Amygdala (tissue), 56 donors: ENCODE measurements at places on chromosomes 16 and 17.

DNA sequence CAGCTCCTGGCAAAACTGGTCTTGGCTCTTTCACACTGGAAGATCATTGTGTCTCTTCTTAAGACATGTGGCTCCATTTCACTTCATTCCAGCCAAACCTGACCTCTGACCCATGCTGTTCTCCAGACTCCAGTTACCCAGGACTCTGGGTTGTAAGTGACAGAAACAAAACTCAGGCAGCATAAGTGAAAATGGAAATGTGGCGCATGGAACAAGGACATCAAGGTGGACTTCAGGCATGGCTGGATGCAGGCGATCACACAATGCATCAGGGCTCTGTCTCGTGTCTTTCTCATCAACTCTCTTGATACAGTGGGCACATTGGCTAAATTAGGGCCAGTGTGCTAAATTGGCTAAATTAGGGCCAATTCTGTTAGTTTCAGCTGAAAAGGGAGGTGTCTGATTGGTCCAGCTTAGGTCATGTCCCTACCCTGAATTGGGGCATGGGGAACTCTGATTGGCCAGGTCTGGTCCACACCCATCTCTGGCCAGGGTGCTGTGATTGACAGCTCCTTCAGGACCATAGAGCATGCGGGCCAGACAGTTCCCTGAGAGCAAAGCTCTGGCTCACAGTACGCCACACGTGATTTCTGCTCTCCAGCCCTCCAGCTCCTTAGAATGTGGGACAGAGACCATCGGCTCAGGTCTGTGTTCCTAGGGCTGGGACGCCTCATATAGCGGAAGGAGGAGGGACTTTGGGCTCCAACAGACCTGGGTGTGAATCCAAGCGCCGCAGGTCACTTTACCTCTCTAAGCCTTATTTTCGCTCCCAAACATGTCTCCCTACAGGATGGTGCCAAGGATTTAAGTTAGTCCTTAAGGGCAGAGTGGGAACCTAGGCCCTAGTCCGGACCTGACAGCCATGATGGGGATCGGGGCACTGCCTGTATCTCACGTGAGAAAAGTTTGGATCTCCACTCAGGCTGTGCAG is 17.5 kb downstream of the SOCS1 start:
- no peak for DNase-seq

DNA sequence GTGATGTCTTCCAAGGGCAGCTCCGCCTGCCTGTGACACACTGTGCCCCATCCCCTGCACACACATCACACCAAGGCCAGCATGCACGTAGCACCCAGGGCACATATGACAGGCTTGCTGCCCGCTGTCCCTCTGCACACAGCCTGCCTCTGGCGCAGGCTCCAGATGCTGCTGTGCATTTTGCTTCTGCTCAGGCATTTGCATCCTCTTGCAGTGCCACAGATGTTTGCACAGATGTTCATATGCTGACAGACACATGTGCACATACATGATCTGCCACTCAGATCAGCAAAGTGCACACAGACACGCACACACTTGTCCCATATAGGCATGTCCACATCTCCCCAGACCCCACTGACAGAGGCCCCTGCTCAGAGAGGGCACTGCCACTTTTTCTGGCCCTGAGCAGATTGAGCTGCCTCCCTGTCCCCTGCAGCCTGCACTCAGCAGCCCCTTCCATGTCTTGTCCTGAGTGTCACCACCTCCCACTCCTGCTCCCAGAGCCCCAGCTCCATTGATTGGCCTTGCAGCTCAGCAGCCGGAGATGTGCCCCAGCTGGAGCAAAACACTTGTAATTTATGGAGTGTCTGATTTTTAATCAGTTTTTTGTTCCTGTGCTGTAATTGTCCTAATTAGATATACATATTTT is 115.1 kb upstream of the RPL38 start:
- no peak for DNase-seq

DNA sequence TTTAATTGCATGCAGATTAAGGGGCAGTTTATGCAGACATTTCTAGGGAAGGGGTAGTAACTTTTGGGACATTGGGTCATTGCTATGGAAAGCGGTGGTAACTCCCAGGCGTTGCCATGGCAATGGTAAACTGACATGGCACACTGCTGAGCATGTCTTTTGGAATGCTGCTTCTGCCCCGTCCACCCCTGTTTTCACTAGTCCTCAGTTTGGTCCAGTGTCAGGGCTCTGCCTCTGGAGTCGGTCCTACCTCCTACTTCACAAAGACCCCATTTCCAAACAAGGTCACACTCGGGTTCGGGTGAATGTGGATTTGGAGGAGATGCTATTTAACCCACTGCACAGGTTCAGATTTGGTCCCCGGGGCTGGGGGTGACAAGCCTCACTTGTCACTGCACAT is 2.9 kb downstream of the IL34 start:
- no peak for DNase-seq

DNA sequence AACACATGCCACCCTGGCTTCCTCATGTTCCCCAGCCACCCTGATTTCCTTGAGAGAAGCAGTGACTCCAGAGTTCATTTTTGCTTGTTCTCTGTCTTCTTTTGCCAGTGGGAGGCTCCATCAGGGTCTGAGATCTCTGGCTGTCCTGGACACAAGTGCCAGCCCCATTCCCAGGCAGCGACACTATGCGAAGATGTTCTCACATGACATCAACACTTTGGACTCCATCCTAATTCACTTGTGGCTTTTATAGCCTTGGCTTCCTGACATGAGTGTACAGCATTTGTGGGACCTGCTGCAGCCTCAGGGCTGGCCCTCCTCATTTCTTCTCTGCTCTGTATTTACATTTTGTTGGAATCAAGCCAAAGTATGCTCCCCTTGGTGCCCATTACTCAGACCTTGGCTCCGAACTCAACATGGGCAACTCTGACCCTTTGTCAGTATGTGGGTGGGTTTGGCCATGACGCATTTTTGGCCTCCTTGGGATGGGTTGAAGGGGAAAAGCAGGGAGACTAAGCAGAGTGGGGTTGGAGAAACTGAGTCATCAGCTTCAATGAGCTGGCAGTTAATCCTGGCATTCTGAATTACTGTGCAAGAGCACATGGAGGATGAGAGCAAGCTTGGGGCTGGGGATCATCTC is 119.0 kb upstream of the EEF2KMT start:
- DNase-seq, result no peak

DNA sequence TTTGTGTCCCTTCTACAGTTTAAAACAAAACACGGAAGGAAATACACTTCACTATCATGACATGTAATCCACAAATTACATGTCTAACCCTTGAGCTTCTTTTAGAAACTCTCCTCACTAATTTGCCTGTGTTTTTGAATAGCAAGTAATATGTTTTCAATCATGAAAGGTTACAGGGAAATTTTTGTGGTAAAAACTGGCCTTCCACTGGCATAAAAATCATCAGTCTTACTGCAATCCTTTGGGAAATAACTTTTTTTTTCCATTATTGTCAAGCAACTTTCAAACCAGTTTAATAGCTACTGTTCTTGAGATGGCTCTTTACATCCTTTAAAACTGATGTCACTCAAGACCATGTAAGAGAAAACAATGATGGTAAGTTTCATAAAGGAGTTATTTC is 27.0 kb downstream of the MYO1D start:
- DNase-seq, result no peak

DNA sequence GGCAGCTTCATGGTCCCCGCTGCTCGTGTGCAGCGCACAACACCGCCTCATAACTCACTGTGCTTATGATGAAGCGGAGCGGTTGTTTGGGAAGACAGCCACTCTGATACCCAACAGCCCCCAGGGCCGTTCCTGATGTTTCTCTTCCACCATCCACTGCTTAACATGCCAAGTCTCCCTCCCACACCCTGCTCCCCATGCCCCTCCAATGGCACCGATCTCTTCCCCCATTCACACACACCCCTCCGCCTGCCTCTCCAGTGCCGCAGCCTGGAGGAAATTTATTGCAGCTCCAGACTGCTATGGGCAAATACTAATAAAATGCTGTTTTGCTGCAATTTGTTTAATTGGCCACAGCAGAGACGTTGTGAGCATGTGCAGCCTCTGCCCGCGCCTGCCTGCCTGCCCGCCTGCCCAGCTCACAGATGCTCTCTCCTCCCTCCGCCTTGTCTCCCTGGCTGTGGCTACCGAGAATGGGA is 80.3 kb upstream of the LHX1 start:
- no peak for DNase-seq

DNA sequence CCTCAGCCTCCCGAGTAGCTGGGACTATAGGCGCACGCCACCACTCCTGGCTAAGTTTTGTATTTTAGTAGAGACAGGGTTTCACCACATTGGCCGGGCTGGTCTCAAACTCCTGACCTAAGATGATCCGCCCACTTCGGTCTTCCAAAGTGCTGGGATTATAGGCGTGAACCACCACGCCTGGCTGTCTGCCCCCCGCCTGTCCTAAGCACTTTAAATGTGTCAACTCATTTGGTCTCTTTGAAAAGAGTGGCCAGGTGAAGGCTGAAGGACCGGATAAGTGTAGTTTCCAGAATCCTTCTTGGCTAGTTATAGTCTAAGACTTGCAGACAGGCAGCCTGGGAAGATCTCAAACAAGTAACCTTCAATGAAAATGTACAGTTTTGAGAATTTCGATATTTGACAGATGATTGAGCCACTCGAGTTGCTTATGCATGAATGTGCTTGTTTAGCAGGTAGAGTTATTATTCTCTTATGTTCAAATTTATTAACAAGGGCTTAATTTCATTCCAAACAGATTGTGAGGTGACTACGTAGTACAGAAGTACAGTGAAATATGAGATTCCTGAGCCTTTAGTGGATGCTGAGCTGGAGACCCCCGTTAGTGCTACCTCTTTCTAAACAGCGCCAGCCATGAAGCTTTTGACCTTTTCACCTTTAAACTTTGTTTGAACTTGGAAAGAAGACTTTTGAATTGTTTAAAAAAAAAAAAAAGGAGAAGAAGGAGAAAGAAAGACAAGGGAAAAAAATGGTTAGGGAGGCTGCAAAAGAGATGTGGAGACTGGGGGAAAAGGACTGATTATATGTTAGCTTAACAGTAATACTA is 164.4 kb upstream of the TBX2 start:
- no peak for DNase-seq

GRCh38 chr17:60916043-60916442 is 238.4 kb downstream of the BCAS3 start:
- no peak for DNase-seq

GRCh38 chr16:79007614-79008013 is 592.9 kb downstream of the MAF start:
- DNase-seq, result no peak

GRCh38 chr17:6599364-6599763 is 41.1 kb downstream of the KIAA0753 start:
- no peak for DNase-seq

- DNase-seq, result no peak
These were observed 23.4 kb upstream of the PHKG2 start for GRCh38 chr16:30724641-30725417.

- DNase-seq, result no peak
These were observed 50.7 kb upstream of the RPL38 start for GRCh38 chr17:74152591-74153455.

DNA sequence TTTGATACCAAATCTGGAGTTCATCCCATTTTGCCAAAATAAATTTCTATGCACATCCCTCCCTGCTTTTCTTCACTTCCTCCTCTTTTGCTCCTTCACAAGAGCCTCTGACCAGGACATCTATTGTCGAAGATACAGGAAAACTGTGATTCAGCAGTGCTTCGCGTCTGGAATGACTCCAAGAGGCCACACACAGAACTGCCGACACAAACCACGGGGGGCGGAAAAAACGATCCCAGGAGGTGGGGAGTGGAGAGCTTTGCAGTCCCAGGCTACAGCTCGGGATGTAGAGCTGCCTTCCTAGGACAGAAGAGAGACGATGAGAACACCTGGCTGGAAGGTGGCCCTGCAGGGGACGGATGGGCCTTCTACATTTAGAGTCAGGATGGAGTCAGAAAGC is 102.8 kb downstream of the XYLT1 start:
- DNase-seq, result peak; percentile 8

- no peak for DNase-seq
These were observed 86.9 kb upstream of the CBX4 start for GRCh38 chr17:79926142-79926604.

DNA sequence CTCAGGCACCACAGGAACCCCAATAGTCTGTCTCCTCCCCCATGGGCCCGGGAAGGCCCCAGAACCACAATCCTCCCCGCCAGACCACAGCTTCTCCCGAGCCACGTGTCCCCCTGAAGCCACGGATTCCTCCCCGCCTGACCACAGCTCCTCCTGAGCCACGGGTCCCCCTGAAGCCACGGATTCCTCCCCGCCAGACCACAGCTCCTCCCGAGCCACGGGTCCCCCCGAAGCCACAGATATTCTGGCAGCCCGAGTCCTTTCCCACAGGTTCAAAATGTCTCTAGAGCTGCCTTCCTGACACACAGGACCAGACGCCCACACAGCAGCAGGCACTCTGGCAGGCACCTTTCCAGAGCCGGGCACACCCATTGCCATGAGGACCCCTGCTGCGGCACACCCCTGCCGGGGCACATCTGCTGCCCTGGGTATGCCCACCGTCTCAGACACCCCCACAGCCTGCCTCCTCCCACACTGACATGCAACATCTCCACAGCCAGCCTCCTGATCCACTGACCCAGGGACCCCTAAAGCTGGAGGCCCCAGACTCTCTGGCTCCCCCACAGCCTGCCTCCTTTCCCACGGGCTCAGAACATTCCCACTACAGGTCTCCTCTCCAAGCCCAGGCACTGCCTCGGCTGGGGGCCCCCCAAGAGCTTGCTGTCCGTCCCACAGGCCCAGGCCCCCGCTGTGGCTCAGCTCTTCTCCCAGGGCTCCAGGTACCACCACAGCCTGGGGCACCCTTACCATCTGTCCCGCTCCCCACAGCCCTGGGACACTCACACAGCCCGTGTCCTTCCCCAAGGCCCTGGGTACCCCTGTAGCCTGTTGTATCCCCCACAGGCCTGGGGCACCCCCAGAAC is 2.2 kb downstream of the KIAA0753 start:
- no peak for DNase-seq

DNA sequence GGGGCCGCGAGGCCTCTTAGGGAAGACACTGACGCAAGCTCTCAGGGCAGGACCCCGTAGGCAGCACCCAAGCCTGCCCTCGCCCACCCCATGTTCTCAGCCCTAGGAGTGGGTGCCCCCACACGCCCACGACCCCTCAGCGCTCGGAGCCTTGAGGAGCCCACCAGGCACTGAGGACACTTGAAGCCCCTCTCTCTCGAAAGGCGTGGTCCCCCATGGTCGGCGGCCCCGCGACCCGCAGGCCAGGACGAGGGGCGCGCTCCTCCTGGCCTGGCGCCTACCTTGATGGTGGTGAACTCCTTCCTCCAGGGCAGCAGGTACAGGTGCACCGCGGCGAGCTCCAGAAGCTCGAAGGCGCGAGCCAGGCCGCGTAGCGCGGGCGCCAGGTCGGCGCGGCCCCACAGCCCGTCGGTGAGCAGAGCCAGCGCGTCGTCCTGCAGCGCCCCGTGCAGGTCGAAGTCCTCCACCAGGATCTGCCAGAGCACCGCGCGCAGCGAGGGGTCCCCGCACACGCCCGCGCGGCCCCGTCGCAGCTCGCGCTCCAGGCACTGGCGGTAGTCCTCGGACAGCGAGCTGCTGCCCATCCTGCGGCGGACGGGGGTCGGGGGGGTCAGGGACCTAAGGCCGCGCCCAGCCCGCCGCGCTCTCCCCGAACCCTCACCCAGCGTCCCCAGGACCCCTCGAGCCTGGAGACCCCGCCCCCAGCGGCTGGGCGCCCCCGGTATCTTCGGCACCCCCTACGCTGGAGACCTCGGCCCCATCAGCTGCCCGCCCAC is 668 bp downstream of the SPATA2L start:
- no peak for DNase-seq

GRCh38 chr17:633133-633532 is 81.5 kb downstream of the VPS53 start:
- no peak for DNase-seq

- no peak for DNase-seq
These were observed 69.0 kb downstream of the PLXDC1 start for GRCh38 chr17:39082482-39082881.

GRCh38 chr16:12678983-12679382 is 124.7 kb downstream of the CPPED1 start:
- DNase-seq, result no peak

- no peak for DNase-seq
These were observed 40.4 kb upstream of the DNAH9 start for GRCh38 chr17:11557727-11558452.
